ENCODE measurements at places on chromosomes 16 and 17.

GRCh38 chr17:49327835-49328784, 33.9 kb downstream of the ZNF652 start:
- peak; percentile 24 for DNase-seq

- DNase-seq, result no peak
These were observed 6.2 kb downstream of the ITGAE start for GRCh38 chr17:3794557-3795389.

- DNase-seq, result no peak
These were observed 1.3 kb downstream of the IGFALS start for GRCh38 chr16:1791943-1792812.

DNA sequence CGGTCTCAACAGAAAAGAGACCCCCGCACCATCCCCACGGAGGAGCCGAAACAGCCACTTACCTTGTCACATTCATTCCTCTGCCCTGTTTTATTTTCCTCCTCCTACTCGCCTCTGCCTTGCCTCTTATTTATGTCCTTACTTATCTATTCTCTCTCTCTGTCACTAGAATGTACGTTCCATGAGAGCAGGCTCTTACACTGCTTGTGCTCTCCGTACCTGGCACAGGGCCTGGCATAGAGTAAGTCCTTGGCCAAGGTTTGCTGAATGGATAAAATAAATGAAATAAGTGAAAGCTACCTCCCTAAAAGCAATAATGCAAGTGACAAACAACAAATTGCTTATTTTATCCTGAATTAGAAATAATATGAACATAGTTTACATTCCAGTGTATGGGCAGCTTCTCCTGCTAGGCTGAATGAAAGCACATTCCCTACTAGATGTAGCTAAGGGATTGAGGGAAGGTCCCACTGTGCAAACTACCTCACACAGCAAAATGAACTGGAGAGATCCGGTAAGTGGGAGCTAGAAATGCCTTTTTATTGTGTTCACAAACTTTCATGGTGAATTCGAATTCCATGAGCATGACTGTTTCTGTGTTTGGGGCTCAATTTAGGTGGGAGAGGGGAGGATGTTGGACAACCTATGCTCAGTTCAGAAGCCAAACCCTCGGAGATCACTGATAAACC, 173.1 kb downstream of the PARN start:
- no peak for DNase-seq

DNA sequence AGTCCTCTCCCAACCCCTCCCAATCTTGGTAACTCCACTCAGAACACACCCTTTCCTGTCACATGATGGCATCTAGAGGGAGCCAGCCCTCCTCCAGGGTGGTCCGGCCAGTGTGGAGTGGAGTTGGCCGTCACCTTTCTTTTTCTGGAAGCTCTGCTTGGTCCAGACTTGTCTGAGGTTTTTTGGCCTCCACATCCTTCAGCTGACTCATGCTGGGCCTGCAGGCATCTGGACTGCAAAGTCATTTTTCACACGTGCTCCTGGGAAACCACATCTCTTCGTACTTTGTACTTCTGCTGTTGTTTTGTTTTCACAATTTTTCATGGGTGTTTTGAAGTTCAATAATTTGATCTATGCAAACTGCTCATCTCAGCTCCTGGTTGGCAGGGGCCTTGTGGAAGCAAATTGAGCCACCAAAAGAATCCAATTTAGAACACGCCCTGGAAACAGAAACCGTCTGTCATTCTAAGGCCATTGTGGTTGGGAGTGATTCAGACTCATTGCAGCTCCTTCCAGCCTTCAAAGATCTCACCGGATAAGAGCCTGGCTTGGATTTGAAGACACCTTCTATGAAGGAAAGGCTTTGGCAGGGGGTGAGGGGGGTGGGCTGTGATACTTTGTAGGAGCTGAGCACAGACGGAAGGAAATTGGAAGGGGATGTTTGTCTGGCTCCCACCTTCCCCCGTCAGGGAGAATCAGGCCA, 42.4 kb upstream of the NF1 start:
- DNase-seq, result no peak

DNA sequence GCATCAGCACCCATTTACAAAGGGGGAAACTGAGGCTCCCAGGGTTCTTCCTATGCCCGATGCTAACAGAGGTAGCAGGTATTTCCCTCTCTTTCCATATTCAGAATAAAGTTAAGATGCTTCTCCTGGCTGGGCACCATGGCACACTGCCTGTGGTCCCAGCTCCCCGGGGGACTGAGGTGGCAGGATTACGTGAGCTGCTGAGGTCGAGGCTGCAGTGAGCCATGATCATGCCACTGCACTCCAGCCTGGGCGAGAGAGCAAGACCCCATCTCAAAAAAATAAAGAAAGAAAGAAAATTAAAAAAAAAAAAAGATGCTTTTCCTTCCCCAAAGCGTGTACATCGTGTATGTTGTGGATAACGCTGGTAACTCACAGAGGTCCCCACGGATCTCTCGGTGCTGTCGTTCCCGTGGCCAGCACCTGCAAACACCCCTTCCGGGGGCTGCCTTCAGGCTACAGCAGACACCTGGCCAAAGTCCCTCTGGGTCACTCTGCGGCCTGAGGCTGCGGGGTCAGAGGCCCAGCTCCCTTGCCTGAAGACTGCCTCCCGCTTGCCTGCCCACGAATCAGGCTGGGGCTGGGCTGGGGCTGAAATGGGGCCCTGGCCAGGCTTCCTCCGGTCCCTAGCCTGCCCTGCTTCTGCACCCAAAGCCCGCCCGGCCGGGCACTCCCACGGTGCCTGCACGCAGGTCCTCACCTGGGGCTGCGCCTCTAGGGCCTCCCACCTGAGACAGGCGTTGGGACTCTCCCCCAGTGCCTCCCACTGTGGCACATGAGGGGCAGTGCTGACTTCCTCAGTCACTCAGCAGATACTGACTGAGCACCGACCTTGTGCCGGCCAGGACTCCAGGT, 63.1 kb downstream of the ZDHHC7 start:
- DNase-seq, result no peak

- DNase-seq, result no peak
These were observed 10.5 kb downstream of the AP2B1 start for GRCh38 chr17:35597604-35598003.

GRCh38 chr16:820748-821147, 20.2 kb upstream of the GNG13 start:
- DNase-seq, result no peak

DNA sequence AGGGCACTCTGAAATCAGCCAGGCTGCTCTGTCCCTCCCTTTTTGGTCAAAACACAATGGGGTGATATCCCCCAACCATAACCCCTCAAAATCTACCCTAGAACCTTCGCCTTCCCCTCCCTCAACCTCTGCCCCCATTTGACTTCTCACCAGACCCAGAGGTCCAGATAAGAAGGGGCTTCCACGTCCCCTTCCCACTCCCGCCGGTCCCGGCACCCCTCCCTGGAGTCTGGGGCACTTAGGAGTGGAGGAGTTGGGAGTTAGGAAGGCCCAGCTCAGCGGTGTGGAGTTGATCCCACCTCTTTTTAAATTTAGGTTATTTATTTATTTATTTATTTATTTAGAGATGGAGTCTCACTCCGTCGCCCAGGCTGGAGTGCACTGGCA, 619 bp upstream of the TMEM92 start:
- DNase-seq, result no peak

- peak; percentile 45 for DNase-seq
These were observed 25.4 kb downstream of the UBE2G1 start for GRCh38 chr17:4340914-4341615.

- DNase-seq, result peak; percentile 80
These were observed 727 bp upstream of the TENT4B start for GRCh38 chr16:50152351-50152806.

- DNase-seq, result no peak
These were observed 34.9 kb upstream of the CACNG3 start for GRCh38 chr16:24221219-24221618.

- DNase-seq, result no peak
These were observed 1.1 kb downstream of the C17orf107 start for GRCh38 chr17:4900231-4901107.

DNA sequence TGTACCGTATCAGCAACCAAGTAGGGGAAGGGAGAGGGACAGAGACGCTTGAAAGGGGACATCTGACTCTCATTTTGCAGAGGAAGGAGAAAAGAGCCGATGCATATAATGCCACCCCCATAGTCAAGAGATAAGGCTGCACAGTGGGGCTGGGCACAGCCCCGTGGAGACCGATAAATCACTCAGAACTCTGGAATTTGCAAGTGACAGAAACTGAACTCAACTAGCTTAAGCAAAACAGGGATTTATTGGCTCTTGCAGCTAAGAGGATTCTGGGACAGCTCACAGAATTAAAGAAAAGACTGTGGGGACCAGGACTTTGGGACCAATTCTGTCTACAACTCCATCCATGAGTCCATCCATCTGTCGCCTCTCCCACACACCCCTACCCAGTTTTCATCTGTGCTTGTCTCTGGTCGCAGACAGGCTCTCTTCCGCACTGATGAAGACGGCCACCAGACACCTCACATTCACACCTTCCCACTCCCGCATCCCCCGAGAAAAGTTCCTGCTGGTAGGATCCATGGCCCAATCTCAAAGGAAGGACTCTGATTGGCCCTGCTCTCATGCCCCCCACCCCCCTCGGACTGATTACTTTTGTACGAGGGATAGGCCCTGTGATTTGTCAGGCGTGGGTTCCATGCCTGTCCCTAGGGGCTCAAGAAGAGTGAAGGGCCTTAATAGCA, 105.9 kb upstream of the RPL38 start:
- no peak for DNase-seq

- DNase-seq, result no peak
These were observed 226.7 kb upstream of the WSCD1 start for GRCh38 chr17:5843366-5844026.

DNA sequence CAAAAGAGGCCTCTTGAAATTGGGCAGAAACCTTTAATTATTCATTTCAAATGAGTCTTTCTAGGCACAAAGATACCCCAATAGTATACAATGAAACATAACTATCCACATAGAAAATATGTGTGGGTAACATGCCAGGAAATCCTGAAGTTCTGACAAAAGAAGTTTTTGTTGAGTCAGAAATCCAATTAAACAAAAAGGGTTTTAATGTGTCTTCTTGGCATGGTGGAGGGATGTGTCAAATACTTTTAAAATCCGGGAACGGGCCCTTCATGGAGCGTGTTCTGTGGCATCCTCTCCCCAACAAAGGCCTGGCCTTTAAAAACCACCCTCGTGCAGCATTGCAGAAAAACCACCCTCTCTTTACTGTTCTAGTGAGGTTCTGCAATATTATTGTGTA, 14.2 kb downstream of the CDRT4 start:
- DNase-seq, result no peak

GRCh38 chr16:65319621-65320231, 197.9 kb upstream of the CDH11 start:
- no peak for DNase-seq

DNA sequence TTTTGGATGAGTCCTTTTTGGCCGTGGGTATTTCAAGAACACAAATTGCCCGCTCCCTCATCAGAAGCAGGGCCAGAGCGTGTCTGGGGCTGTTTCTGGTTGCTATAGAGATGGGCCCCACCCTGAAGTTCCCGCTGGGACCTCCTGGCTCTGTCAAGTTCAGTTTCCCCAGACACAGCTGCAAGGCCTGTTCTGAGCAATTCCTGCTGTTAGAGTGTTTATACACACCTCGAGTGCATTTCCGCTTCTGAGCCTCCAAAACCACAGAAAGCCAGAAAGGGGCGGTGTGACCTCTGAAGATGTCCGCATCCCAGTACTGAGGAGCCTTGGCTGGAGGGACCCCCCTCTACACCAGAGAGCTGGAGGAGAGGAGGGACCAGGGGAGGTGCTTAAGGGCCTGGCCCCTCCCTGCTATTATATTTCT, 9.3 kb upstream of the WBP2 start:
- DNase-seq, result peak; percentile 79

DNA sequence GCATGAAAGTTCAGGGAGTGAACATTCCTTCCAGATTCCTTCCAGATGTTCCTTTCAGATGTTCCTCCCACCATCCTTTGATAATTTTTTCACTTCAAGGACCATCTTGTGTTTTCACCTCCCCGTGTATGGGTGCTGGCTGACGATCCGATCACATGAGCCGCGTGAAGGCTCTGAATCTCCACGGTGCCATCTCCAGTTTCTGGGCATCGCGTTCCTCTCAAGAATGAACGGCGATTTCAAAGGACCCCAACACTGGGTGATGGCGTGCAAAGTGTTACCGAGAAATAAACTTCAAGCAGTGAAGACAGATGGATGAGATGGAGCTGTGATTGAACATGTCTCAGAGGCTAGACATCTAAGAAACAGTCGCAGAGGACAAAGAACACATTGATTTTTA, 245.3 kb downstream of the GSG1L start:
- no peak for DNase-seq

DNA sequence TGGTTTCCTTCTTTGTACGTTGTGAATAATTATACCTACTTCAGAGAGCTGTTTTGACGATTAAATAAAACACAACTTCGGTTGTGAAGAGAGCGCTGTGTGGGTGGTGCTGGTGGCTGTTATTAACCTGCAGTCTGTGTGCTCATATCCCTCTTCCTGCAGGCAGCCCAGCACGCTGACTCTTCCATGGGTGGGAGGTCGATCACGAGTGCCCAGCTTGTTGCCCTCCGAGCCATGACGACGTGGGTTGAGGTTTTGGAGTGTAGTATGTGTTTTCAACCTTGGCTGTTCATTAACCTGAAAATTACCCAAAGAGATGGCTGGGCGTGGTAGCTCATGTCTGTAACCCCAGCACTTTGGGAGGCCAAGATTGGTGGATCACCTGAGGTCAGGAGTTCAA, 11.3 kb upstream of the GCSH start:
- DNase-seq, result no peak

- no peak for DNase-seq
These were observed 23.9 kb downstream of the C17orf75 start for GRCh38 chr17:32318071-32318470.

- DNase-seq, result peak; percentile 38
These were observed 586 bp downstream of the GLYR1 start for GRCh38 chr16:4846503-4846900.

GRCh38 chr17:10247810-10248209, 49.4 kb upstream of the GAS7 start:
- DNase-seq, result no peak

DNA sequence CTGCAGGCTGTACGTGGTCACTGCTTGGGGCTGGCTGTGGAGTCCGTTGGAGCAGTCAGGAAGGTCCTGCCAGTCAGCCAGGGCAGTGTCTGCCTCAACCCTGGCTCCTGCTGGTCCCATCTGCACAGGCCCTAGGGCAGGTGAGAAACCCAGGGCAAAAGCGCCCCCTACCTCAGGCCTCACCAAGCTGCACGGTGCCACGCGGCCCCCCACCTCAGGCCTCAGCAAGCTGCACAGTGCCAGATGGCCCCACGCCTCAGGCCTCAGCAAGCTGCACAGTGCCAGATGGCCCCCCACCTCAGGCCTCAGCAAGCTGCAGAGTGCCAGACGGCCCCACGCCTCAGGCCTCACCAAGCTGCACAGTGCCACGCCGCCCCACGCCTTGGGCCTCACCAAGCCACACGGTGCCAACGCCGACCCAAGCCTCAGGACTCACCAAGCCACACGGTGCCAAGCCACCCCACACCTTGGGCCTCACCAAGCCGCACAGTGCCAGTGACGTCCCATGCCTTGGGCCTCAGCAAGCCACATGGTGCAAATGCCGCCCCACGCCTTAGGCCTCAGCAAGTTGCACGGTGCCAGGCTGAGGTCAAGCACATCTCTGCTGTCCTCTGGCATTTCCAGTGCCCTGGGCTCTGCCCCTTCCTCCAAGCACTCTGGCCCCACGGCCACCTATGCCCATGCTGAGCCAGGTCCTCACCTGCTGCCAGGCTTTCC, 5.5 kb downstream of the TMEM204 start:
- DNase-seq, result no peak

GRCh38 chr17:63528183-63528582, 5.0 kb downstream of the KCNH6 start:
- no peak for DNase-seq
